Tracheal epithelial cell (primary cell): ENCODE measurements at places on chromosomes 2 and 18. TPM values are rescaled to one million over a fixed set of nuclear protein-coding genes. Genes with fewer than 3 reads are reported as not detected.

The DSG2 gene
- 136 and 189 TPM in 2 replicates for total RNA-seq

The SCYGR4 gene
- not detected in 2 replicates for total RNA-seq

The EIF2AK3 gene
- 24.1 and 25.8 TPM in 2 replicates for total RNA-seq

The NGEF gene
- total RNA-seq, result 0.21 and 0.96 TPM in 2 replicates

The ZNF512 gene
- total RNA-seq, result 3.2 and 8.7 TPM in 2 replicates

The FIGN gene
- total RNA-seq, result 0.48 and 0.64 TPM in 2 replicates

The IHH gene
- not detected in 2 replicates for total RNA-seq

The SLC14A1 gene
- total RNA-seq, result not detected in 2 replicates

The ACVR1C gene
- total RNA-seq, result 0.64 and 0.72 TPM in 2 replicates

The RAB17 gene
- 2.1 and 3.1 TPM in 2 replicates for total RNA-seq

The DSC3 gene
- 260 and 288 TPM in 2 replicates for total RNA-seq

The RNASEH1 gene
- total RNA-seq, result 26.4 and 29.6 TPM in 2 replicates

The SERPINB13 gene
- 9.2 and 20.5 TPM in 2 replicates for total RNA-seq

The RAD51AP2 gene
- total RNA-seq, result 0.21 and 0.24 TPM in 2 replicates

The FBLN7 gene
- 0.96 TPM in 1 of 2 replicates, not detected in the other for total RNA-seq

The APLF gene
- 5.1 and 6.3 TPM in 2 replicates for total RNA-seq

The OSR1 gene
- 0.72 and 1.7 TPM in 2 replicates for total RNA-seq

The TBR1 gene
- not detected in 2 replicates for total RNA-seq

The FSHR gene
- not detected in 2 replicates for total RNA-seq
